ENCODE measurements at places on chromosomes 6 and 20. TPM values are rescaled to one million over a fixed set of nuclear protein-coding genes. Genes with fewer than 3 reads are reported as not detected.

DNA sequence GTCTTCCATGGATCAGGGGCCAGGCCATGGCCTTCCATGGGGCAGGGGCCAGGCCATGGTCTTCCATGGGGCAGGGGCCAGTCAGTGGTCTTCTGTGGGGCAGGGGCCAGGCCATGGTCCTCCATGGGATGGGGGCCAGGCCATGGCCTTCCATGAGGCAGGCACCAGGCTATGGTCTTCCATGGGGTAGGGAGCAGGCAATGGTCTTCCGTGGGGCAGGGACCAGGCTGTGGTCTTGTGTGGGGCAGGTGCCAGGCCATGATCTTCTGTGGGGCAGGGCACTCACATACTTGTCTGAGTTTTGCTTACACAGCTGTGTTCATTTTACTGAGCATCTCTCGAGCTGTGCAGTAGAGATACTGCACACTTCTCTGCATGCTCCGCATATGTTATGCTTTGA is 57.3 kb upstream of the THBS2 start:
- H3K4me3 ChIP-seq, result no peak overlapping the region
- H3K27me3 ChIP-seq, result no peaks in the 10 kb centered on the region
- no peaks in the 10 kb centered on the region for H3K36me3 ChIP-seq
- H3K27ac ChIP-seq, result no peak overlapping the region
- no peaks in the 10 kb centered on the region for H3K4me1 ChIP-seq
- DNase-seq, result no peak

Gene CYP39A1
- total RNA-seq, result not detected

Gene TMEM200A
- total RNA-seq, result 1.2 TPM

Gene SAMD5
- total RNA-seq, result not detected

DNA sequence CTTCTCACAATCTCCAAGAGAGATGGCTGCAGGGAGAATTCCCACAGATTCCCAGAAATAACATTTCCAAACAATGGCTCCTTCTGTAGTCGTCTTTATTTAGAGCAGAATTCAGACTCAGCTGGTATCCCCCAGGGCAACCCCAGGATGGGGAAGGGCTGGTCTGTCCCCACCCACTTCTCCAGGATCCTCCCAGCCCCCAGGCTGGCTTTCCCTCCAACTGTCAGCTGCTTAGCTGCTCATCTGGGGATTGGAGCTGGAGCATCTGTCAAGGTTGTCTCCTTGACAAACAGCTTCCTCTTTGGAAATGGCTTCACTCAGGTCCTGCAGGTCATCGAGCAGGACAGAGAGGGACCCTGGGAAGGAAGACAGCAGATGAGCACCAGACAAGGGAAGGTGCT is 3.5 kb upstream of the PSORS1C2 start:
- no peak overlapping the region for H3K27ac ChIP-seq
- no peak overlapping the region for H3K4me3 ChIP-seq

DNA sequence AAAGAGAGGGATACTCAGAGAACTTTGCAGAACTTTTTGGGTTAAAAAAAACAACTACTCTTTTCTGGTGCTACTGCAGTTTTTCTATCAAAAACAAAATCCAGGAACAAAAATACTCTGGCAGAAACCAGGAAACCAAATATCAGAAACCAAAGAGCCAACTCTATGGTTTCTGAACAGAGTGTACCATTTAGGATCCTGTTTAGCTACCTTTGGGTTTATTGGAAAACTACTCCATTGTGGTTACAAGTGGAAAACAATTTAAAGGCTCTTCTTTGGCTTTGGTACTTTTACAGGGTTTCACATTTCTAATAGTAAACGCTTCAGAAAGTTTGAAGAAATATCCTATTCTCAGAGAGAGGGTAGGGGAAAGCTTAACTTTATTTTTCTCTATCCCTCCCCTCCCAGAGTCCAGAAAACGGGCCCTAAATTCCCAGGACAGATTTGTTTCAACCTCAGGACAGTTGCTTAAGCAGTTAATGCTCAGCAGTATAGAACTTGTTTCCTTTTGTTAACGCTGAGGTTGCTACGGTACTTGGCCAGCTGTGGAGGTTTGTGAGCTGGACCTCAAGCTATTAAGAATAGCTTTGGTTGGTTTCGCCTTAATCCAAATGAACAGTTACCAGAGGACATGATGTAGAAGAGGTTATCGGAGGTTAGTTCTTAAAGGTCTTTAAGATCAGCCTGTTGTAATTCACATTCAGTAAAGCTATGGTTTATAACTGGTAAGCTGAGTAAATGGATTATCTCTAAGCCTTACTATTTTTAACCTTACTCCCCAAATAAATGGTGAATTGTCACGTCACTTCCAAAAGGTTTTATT is 47.9 kb downstream of the FOXO3 start:
- no peaks in the 10 kb centered on the region for H3K36me3 ChIP-seq
- no peak for DNase-seq
- H3K27ac ChIP-seq, result no peak overlapping the region
- H3K4me3 ChIP-seq, result no peak overlapping the region

- no peak overlapping the region for H3K4me3 ChIP-seq
- no peaks in the 10 kb centered on the region for H3K27me3 ChIP-seq
- DNase-seq, result no peak
These were observed 165.1 kb downstream of the LMBRD1 start for GRCh38 chr6:69631552-69632346.

- no peaks in the 10 kb centered on the region for H3K27me3 ChIP-seq
- no peak overlapping the region for H3K27ac ChIP-seq
These were observed 90.1 kb downstream of the RSPH3 start for GRCh38 chr6:158909938-158910337.

Gene NKX2-2
- not detected for total RNA-seq

DNA sequence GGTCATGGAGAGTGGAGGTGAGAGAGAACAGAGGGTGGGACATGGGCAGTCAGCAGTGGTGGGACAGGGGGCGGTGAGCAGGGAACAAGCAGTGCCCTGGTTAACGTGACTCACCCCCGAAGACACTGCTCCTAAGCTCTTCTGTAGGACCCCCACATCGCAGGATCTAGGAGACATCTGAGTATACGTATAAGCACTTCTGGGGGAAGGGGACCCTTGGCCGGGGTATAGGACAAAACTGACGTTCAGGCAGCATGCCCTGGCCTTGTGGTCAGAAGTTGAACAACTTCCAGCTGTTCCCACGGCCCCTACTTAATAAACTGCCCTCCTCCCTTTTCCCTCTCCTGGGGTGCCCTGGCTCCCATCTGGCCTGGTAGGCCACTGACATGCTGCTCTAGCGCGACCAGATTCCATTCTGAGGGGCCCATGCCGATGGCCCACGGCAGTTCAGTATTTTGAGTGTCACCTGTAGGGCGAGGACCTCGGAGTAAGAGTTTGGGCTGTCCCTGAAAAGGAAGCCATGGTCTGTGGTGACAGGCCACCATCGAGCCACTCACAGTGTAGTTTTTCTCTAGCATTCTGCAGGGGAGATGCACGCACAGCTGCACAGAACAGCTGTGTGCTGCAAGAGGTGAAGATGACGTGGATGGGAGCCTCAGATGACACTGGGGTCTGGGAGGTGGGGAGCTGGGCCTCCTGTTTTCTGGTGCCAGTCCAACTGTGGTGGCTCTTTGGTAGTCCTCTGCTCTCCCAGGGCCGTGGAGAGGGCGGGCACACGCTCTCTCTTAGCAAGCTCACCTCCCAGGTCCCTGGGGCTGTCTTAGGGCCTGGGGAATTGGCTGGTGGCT is 38.4 kb downstream of the PPP1R3G start:
- DNase-seq, result no peak
- no peaks in the 10 kb centered on the region for H3K27me3 ChIP-seq
- H3K4me3 ChIP-seq, result no peak overlapping the region
- no peaks in the 10 kb centered on the region for H3K36me3 ChIP-seq
- no peak overlapping the region for H3K27ac ChIP-seq
- no peaks in the 10 kb centered on the region for H3K4me1 ChIP-seq

Gene SIRPG
- 34.9 TPM for total RNA-seq

GRCh38 chr6:11132194-11132888 is 20.8 kb upstream of the ERVFRD-1 start:
- no peaks in the 10 kb centered on the region for H3K27me3 ChIP-seq
- no peaks in the 10 kb centered on the region for H3K4me1 ChIP-seq
- no peak overlapping the region for H3K27ac ChIP-seq
- H3K36me3 ChIP-seq, result peaks cover 4% of the 10 kb centered on the region
- H3K4me3 ChIP-seq, result no peak overlapping the region
- DNase-seq, result no peak

DNA sequence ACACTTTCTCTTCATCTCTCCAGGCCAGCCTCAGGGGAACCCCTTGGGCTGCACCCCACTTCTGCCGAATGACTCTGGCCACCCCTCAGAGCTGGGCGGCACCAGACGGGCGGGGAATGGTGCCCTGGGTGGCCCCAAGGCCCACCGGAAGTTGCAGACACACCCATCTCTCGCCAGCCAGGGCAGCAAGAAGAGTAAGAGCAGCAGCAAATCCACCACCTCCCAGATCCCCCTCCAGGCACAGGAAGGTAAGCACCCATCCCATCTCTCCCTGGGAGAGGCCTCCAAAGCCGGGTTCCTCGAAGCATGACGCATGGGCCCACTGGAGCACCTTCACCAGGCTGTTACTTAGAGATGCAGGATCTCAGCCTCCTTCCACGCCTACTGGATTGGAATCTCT is 11.3 kb downstream of the MDFI start:
- DNase-seq, result no peak
- H3K27me3 ChIP-seq, result no peaks in the 10 kb centered on the region
- no peak overlapping the region for H3K27ac ChIP-seq
- H3K36me3 ChIP-seq, result no peaks in the 10 kb centered on the region

Gene C6orf132
- not detected for total RNA-seq

DNA sequence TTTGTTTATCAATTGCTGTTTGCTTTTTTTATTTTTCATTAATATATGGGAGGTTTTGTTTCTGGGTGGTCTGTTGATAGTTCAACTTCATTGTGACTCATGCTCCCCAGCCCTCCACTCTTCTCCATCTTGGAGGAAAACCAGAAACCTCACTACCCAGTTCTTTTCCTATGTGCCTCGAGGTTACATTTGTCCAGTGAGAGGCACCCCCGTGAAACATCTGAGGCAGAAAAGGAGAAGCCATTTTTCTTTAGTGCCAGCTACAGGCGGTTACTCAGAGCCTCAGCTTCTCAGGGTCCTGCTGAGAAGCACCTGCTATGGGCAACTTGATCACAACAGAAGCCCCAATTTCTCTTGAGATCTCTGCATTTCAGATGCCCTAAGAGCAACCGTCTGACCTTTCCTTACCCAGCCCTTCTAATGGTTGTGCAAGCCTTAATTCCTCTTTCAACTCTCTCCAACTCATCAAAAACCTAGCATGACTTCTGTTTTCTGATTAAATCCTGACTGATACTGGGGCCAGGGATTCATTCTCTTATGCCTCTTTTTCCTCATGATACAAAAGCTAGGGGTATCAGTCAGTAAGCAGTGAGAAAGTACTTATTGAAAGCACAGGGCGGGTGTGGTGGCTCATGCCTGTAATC is 144.6 kb downstream of the ELOVL4 start:
- no peaks in the 10 kb centered on the region for H3K36me3 ChIP-seq
- no peak overlapping the region for H3K27ac ChIP-seq
- no peak for DNase-seq
- H3K4me3 ChIP-seq, result no peak overlapping the region
- H3K4me1 ChIP-seq, result no peaks in the 10 kb centered on the region

GRCh38 chr6:39729945-39730344 is 4.7 kb upstream of the KIF6 start:
- H3K4me1 ChIP-seq, result no peaks in the 10 kb centered on the region
- no peaks in the 10 kb centered on the region for H3K27me3 ChIP-seq
- DNase-seq, result no peak
- H3K27ac ChIP-seq, result no peak overlapping the region
- H3K36me3 ChIP-seq, result no peaks in the 10 kb centered on the region
- no peak overlapping the region for H3K4me3 ChIP-seq

Gene RAET1L
- total RNA-seq, result not detected

Data from CD4-positive, alpha-beta memory T cell (primary cell).